ENCODE measurements at places on chromosomes 16 and 17. TPM values are rescaled to one million over a fixed set of nuclear protein-coding genes. Genes with fewer than 3 reads are reported as not detected.

Gene NTN3
- not detected for total RNA-seq

Gene ABCA10
- total RNA-seq, result 0.22 TPM

Gene PRSS22
- total RNA-seq, result 0.24 TPM

Gene LRRC75A
- total RNA-seq, result 1.4 TPM

Gene MRPS7
- 76.1 TPM for total RNA-seq

GRCh38 chr16:4261557-4262172, 11.2 kb downstream of the TFAP4 start:
- H3K27me3 ChIP-seq, result no peaks in the 10 kb centered on the region
- no peak overlapping the region for H3K27ac ChIP-seq
- no peak overlapping the region for H3K4me3 ChIP-seq
- H3K36me3 ChIP-seq, result peaks cover 15% of the 10 kb centered on the region
- DNase-seq, result peak; percentile 59

GRCh38 chr17:76585033-76585648, 519 bp downstream of the ST6GALNAC2 start:
- DNase-seq, result no peak
- no peak overlapping the region for H3K27ac ChIP-seq
- H3K36me3 ChIP-seq, result peaks cover 3% of the 10 kb centered on the region
- peaks cover 13% of the 10 kb centered on the region for H3K4me1 ChIP-seq
- H3K27me3 ChIP-seq, result peaks cover 46% of the 10 kb centered on the region

DNA sequence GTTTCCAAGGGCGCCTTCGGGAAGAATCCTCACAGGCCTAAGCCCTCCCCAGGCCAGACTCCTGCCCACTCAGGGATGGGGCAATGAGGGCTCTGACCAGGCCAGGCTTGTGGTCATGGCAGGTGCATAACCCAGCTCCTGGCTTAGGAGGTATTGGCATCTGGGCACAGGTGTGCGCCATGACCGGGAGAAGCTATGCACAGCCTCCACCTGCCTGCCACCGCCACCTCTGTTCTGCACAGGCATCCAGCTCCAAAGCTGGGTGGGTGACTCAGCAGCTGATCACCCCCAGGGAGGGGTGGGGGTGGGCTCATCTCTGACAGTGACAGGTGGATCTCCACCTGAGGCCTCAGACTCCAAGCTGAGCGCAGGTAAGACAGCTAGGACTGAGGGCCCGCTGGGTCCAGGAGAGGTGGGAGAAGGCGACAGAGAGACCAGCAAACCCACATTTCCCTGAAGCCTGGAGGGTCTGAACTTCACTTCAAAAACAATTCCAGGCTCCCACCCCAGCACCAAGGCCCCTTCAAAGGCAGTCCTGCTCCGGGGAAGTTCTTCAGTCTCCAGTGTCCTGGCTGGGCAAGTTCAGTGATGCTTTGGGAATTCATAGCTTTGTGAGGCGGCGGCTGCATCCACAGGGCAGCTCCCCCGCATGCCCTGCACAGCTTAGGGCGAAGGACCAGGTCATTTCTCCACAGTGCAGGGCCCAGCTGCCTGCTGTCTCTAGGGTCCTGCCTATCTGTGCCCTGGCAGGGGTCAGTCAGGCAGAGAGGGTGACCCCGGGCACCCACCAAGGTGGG, 121.6 kb upstream of the SMURF2 start:
- DNase-seq, result no peak
- peaks cover 17% of the 10 kb centered on the region for H3K4me1 ChIP-seq
- H3K36me3 ChIP-seq, result peaks cover 3% of the 10 kb centered on the region
- no peak overlapping the region for H3K27ac ChIP-seq
- peaks cover 6% of the 10 kb centered on the region for H3K27me3 ChIP-seq
- no peak overlapping the region for H3K4me3 ChIP-seq

DNA sequence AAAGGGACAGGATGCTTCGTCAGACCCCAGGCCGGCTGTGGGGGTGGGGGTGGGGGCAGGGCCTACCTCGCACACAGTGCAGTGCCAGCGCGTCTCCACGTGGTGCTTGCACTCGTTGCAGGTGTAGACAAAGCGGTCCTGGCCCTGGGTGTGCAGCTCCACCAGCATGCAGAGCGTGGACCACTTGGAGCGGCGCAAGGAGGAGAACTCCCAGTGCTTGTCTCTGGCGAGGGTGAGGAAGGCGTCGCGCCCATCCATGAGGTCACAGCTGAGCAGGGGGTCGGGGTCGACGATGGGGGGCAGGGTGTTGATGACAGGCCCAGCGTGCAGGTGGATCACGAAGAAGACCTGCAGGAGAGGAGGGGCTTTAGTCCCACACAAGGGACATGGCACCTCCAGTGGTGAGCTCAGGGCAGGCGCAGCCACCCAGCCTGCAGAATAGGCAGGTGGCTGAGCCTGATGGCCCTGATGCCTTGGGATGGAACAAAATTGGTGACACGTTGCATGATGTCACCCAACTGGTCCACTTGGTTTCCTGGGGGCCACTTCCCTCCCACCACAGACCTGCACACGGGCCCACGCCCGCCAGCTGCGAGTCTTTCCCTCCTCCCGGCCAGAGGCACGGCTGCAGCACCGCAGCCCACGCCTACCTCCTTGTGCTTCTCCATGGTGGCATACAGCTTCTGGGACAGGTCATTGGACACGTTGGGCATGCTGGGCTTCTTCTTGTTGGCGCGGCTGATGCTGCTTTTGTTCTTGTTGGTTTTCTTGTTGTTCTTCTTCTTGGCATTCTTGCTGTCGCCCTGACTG, 14.0 kb upstream of the TRAP1 start:
- no peak for DNase-seq
- H3K4me1 ChIP-seq, result no peaks in the 10 kb centered on the region
- H3K27ac ChIP-seq, result no peak overlapping the region
- no peaks in the 10 kb centered on the region for H3K27me3 ChIP-seq
- no peak overlapping the region for H3K4me3 ChIP-seq
- H3K36me3 ChIP-seq, result peaks cover 49% of the 10 kb centered on the region

GRCh38 chr16:88070341-88070740, 119.1 kb downstream of the BANP start:
- no peak for DNase-seq
- peaks cover 8% of the 10 kb centered on the region for H3K36me3 ChIP-seq
- H3K27ac ChIP-seq, result no peak overlapping the region
- H3K27me3 ChIP-seq, result no peaks in the 10 kb centered on the region

GRCh38 chr17:45256114-45256966, 5.6 kb downstream of the SPATA32 start:
- no peak overlapping the region for H3K4me3 ChIP-seq
- no peaks in the 10 kb centered on the region for H3K27me3 ChIP-seq
- peaks cover 32% of the 10 kb centered on the region for H3K4me1 ChIP-seq
- no peaks in the 10 kb centered on the region for H3K36me3 ChIP-seq

GRCh38 chr17:78673395-78673794, 96.2 kb upstream of the DNAH17 start:
- no peaks in the 10 kb centered on the region for H3K27me3 ChIP-seq
- no peak overlapping the region for H3K4me3 ChIP-seq
- H3K36me3 ChIP-seq, result peaks cover 39% of the 10 kb centered on the region
- peaks cover 4% of the 10 kb centered on the region for H3K4me1 ChIP-seq
- no peak for DNase-seq

DNA sequence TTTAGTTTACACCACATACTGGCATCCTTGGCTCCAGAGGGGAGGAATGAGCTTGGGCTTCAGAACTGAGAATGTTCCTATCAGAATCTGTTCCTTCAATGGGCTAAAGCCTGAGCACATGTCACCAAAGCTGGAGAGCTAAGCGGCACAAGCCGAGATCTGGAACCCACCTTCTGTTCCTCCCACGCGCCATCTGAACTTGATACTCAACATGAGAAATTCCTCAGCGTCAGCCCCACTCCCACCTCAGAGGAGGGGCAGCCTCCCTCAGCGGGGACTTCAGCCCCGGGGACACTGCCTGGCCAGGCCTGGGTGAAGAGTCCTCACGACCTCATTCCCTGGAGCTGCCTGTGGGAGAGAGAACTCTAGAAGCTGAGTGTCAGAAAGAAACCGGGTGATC, 22.8 kb upstream of the SLC47A1 start:
- H3K27ac ChIP-seq, result no peak overlapping the region
- peaks cover 3% of the 10 kb centered on the region for H3K27me3 ChIP-seq
- DNase-seq, result no peak
- H3K4me1 ChIP-seq, result peaks cover 11% of the 10 kb centered on the region
- peaks cover 3% of the 10 kb centered on the region for H3K36me3 ChIP-seq
- no peak overlapping the region for H3K4me3 ChIP-seq

DNA sequence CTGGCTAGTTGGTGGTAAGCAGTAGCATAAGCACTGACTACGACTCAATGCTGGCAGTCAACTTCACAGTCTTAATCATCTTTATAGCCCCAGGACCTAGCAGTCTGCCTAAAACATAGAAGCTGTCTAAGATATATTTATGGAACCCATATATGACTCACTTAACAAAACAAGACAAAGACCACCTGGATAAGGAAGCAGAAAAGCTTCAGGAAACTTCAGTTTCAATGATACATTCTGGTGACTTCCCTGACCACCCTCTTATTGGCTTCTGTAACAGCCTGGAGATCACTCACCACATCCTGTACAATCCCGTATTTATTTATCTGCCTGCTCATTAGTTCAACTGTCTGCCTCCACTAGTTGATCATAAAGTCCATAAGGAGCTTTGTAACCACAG, 95.5 kb downstream of the PMP22 start:
- H3K36me3 ChIP-seq, result no peaks in the 10 kb centered on the region
- peaks cover 6% of the 10 kb centered on the region for H3K27me3 ChIP-seq
- H3K4me1 ChIP-seq, result no peaks in the 10 kb centered on the region
- H3K27ac ChIP-seq, result no peak overlapping the region

GRCh38 chr17:75854101-75854748, 910 bp downstream of the WBP2 start:
- H3K4me1 ChIP-seq, result peaks cover 31% of the 10 kb centered on the region
- H3K36me3 ChIP-seq, result peaks cover 4% of the 10 kb centered on the region
- no peak overlapping the region for H3K27ac ChIP-seq
- no peak overlapping the region for H3K4me3 ChIP-seq
- DNase-seq, result no peak

- no peak overlapping the region for H3K27ac ChIP-seq
- no peak for DNase-seq
- no peaks in the 10 kb centered on the region for H3K36me3 ChIP-seq
- no peak overlapping the region for H3K4me3 ChIP-seq
- H3K27me3 ChIP-seq, result peaks cover 2% of the 10 kb centered on the region
Observed at GRCh38 chr16:57791893-57792461, 10.3 kb downstream of the KIFC3 start.

DNA sequence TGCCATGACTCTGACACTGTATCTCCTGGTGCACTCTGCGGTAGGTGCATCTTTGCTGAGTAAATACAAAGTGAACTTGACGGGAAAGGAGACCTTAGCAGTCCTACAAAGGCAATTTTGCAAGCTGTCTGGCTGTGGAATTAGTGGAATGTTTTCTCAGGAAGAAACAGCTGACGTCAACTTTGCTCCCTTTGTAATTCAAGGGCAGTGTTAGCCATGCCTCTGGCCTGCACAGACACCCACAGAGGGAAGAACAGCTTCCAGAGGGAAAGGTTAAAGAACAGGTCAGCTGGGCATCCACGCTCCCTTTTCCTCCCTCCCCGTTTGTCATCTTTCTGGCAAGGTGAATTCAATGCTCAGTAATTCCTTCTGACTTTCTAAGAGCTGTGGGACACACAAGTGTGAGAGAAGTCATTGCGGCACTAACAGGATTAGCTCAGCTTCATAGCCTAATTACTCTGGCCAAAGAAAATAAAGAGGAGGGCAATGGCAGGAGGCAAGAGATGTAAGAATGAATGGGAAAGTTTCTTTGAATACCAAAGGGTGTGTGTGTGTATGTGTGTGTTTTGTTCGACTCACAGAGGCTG, 476.9 kb upstream of the GOT2 start:
- no peaks in the 10 kb centered on the region for H3K4me1 ChIP-seq
- H3K4me3 ChIP-seq, result no peak overlapping the region
- no peak overlapping the region for H3K27ac ChIP-seq
- DNase-seq, result no peak
- no peaks in the 10 kb centered on the region for H3K27me3 ChIP-seq

DNA sequence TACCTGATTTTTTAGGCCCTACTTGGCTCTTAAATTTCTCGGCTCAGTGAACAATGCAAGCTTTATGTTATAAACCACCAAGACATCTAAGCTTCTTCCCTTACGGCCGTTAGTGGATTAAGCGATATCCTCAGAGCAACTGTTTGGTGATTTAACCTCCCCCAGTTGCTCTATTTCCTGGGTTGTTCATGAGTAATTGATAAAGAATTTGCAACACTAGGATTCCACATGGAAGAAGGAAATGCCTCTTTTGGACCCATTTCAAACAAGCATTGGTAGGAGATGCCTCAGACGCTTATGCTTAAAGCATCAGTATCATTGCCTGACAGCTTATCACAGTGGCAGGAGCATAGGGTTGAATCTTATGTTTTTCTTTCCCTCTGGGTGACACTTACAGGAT, 65.3 kb downstream of the RBFOX1 start:
- no peaks in the 10 kb centered on the region for H3K36me3 ChIP-seq
- no peaks in the 10 kb centered on the region for H3K4me1 ChIP-seq
- DNase-seq, result no peak

DNA sequence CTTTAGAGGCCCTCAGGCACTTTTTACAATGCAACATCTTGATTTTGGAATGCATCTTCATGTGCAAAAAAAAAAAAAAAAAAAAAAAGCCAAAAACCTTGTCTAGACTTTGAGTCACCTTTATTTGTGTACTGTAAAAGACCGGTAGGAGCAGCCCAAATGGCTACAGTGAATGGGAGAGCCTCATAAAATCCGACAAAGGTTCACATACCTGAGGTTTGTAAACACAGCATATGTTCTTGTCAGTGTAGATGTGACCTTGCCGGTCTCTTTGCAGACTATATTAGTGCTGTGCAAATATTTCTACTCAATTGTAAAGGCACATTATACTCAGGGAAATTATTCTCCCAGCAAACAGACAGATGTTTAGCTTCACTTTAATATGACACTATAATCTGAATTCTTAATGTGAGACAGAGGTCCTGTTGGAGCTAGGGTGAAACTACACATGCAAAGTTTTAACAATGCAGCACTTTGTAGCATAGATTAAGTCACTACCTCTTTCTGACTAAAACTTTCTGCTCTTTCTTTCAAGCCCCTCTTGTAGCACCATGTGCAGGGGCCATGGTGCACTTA, 211.3 kb downstream of the CA10 start:
- peaks cover 2% of the 10 kb centered on the region for H3K27me3 ChIP-seq
- DNase-seq, result no peak
- no peaks in the 10 kb centered on the region for H3K4me1 ChIP-seq
- H3K36me3 ChIP-seq, result no peaks in the 10 kb centered on the region
- H3K27ac ChIP-seq, result no peak overlapping the region

DNA sequence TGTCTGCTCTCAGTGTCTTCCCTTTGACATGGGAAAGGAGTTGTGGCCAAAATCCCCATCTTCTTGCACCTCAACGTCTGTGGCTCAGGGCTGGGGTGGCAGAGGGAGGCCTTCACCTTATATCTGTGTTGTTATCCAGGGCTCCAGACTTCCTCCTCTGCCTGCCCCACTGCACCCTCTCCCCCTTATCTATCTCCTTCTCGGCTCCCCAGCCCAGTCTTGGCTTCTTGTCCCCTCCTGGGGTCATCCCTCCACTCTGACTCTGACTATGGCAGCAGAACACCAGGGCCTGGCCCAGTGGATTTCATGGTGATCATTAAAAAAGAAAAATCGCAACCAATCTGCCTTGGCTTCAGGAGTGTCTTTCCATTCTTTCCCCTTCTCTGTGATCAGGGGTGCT, 918 bp upstream of the MRM1 start:
- H3K27me3 ChIP-seq, result no peaks in the 10 kb centered on the region
- H3K36me3 ChIP-seq, result peaks cover 8% of the 10 kb centered on the region
- peak overlapping the region; percentile 79 for H3K27ac ChIP-seq
- H3K4me1 ChIP-seq, result peaks cover 29% of the 10 kb centered on the region
- no peak for DNase-seq
- peak overlapping the region; percentile 85 for H3K4me3 ChIP-seq

GRCh38 chr16:69796285-69797118, 34.4 kb downstream of the WWP2 start:
- H3K27ac ChIP-seq, result no peak overlapping the region
- peak; percentile 25 for DNase-seq
- H3K27me3 ChIP-seq, result no peaks in the 10 kb centered on the region
- H3K36me3 ChIP-seq, result peaks cover 11% of the 10 kb centered on the region
- no peaks in the 10 kb centered on the region for H3K4me1 ChIP-seq

All from activated CD4-positive, alpha-beta memory T cell treated with anti-CD3 and anti-CD28 coated beads for 36 hours (primary cell).